ENCODE measurements at places on chromosomes 1 and 21. TPM values are rescaled to one million over a fixed set of nuclear protein-coding genes. Genes with fewer than 3 reads are reported as not detected.

Gene DPT
- total RNA-seq = 202 TPM

Gene SYTL1
- 8.2 TPM for total RNA-seq

Gene OR2M3
- total RNA-seq = 1.2 TPM

Gene COL6A1
- total RNA-seq = 2,452 TPM

Gene IL20
- total RNA-seq = 2.2 TPM

Gene ARMH1
- not detected for total RNA-seq

- DNase-seq = no peak
Measured at GRCh38 chr1:207486198-207486597, 9.8 kb upstream of the CR1 start.

- no peak for DNase-seq
Measured at GRCh38 chr1:161054805-161055204, 9.0 kb upstream of the USF1 start.

DNA sequence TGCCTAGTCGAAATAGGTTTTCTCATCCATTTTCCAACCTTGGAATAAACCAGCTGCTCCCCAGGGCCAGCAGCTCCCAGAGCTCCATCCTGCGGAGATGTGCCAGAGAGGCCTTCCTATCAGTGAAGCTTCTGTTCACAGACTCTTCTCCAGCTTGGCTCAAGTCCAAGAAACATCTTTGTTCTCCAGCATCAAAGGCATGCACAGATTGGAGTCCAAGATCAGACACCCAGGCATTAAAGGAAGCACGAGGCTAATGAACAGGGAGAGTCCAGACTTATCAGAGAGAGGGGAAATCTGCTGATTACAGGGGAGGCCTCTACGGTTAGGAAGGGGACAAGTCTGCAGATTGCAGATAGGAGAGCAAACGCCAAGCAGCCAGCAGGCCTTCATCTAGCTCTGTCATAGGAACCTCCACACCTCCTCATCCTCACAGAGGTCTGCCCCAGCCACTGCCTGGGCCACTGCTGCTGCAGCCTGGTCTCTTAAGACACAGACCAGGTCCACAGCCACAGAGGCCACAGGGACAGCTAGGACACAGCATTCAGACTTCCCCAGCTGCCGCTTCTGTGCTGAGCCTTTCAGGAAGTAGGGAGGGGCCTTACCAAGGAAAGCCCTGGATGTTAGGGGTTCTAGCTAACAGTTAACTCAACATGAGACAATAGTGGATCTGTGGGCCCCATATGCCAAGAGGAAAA, 3.4 kb downstream of the PRR9 start:
- DNase-seq = peak; percentile 76

GRCh38 chr1:171985639-171986038, 144.3 kb downstream of the DNM3 start:
- DNase-seq = no peak

- peak; percentile 93 for DNase-seq
Measured at GRCh38 chr1:119711804-119712341, at the start of gene PHGDH. Gene PHGDH (plus strand): TSS chr1:119711934. CDS start chr1:119712023, 89 bp downstream.

DNA sequence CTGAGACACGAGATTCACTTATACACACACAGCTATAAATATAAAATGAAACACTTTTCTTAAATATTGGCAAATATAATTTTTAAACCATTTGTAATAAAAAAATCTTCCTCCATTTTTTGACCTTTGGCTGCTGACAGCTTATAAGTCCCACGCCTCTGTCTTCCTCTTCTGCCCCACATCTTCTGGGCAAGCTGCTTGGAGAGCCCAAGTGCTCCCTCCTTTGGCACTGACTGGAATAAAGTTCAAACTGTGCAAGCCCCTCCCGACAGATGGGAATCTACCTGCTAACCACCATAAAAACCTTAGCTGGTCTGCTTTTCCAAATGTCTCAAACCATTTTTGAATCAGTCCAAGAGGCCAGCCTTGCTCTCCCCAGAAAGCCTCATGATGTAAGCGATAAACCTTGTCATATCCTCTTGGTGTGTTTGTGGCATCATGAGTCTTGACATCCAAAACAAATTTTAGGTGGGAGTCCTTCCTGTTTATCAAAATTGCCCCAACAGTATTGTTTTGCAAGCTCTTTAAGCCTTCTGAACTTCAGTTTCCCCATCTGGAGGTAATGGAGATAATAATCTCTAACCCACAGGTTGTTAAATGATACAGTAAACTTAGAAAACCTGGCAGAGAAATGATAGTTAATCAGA, 99.8 kb downstream of the SNX7 start:
- no peak for DNase-seq

GRCh38 chr1:200021577-200022238, 5.8 kb upstream of the NR5A2 start:
- no peak for DNase-seq

GRCh38 chr21:31656199-31657095, 3.0 kb upstream of the SOD1 start:
- no peak for DNase-seq

All from umbilical cord (tissue), 2 donors.